C1 segment of cervical spinal cord (tissue), 14 donors: ENCODE measurements at places on chromosomes 4 and X.

DNA sequence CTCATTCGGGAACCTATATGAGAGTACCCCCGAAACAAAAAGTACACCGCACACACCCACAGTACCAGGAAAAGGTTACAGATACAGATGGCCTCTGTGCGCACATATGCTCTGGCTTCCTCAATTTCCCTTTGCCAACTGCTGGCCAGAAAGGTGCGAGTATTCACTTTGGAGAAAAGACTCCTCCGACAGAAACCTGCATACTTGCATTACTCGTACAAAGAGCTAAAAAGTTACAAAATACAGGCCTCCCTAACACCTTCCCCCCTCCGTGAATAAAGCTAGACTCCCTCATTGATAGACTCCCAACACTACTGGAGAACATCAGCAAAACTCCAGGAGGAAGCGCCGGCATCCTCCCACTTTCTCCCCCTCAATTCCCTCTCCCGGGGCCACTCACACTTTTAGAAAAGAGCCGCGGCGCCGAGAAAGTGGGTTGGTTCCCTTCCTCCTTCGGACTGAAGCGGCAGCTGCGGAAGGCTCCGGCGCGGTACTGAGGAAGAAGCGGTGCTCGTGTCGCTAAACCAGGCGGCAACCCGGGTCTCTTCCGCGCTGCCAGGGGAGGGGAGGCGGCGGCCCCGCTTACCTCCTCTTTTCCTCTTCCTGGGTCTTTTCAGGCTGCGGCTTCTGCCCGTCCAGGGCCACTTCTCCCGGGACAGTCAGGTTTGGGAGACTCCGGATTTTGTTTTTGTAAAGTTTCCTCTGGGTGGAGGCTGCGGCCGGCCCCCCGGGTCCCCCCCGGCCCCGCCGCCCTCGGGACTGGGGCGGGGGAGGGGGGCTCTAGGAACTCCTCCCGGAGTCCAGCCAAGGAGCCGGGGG is 1.1 kb downstream of the FBXW7 start:
- no peak for DNase-seq

GRCh38 chr4:127731406-127731805 is 1.2 kb downstream of the SLC25A31 start:
- DNase-seq, result no peak

DNA sequence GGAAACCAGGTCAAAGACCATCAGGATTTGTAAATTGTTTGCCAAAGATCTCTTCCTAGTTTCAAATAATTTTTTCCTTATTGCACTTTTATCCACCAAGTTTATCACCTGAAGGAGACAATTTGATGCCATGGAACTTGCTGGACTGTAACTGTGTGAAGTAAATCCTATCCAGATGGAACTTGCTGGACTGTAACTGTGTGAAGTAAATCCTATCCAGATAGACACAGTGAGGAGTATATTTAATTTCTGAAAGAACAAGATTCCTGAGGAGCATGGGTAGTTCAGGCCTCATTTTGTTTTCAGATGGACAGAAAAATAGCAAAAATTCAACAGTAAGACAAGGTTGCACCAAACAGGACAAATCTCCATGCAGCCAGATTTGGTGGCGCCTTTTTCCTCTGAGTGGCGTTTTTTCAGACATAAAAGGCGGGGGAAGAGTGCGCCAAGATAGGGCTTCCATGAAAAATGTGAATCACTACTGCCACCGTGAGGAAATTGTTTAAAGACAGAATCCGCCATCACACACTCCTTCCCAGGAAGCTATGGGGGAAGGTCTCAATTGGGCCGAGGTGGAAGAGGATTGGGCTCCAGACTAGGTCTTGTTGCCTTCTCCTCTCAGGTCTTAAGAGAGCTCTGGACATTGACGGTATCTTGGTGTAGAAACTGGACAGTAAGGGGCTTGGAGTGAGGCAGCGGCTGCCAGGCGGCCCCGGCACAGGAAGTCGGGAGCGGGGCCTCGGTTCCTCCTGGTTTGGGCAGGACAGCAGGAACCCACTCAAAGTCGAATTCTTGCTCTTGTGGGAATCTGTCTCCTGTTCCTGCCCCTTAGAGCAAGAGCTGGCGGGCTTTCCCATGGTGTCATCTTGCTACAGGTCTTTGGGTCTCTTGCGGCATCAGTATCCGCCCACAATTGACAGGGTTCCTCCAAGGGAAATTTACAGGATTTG is 234.7 kb downstream of the OR13H1 start:
- DNase-seq, result peak; percentile 51

DNA sequence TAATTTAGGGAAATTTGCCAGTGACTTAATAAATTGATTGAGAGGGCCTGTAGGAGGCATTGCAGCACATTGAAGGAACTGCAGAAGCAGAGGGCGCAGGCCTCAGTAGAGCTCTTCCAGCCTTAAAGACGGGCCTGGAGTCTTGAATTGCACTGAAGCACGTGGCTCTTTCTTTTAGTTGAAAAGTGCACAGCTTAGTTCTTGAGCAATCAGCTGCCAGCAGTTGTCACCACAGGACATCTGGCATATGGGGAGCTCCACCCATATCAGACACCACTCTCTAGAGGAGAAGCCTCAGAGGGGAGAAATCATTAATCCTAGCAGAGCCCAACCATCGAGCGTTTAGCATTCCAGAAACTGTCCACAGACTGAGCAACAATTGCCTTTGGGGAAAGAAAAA is 16.0 kb upstream of the FGF16 start:
- DNase-seq, result no peak

DNA sequence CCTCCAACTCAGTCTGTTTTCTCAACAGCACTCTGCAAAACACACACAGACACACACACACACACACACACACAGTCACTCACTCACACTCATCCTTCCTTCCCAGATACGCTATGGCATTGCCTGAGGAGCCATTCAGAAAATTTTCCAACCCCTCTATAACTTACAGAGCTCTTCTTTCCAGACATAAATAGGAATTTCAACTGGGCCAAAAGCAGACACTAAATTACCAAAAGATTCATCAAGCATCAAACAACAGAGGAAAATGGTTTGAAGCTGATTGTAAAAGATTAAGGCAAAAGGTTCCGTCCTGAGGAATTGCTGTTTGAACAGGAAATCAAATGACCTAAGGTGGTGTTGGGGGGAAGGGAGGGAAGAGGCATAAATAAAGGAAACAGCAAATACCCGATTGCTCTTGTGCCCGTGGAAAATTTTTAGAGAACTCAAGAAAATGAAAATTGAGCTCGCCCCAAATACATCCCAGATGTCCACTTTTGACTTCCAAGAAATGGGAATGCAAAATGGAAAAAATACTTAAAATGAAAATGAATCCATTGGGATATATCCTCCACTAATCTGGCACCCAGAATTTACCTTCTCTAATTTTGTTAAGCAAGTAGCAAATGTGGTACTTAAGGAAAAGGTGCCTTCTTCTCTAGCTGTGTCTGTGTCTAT is 183.6 kb downstream of the QDPR start:
- DNase-seq, result no peak

DNA sequence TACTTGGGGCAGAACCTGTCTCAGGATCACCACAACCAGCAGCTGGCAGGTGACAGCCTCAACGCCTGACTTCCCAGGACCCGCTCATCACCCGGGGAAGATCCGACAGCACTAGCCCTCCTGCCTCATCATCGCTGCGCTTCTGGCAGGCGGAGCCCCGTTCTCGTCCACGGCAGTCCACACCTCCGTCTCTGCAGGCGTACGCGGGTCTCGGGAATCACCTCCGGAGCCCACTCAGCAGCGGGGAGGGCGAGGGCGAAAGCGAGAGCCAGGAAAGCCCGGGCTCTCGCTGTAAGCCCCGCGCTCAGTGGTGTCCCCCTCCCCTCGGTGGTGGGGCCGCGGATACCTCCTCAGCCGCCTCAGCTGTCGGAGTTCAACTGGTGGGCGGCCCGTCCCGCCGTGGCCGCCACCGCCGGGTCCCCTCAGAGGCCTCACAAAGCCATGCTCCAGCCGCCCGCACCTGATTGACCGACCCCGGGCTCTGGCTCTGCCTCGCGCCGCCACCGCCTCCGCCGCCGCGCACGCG is 518 bp upstream of the CNKSR2 start:
- no peak for DNase-seq

DNA sequence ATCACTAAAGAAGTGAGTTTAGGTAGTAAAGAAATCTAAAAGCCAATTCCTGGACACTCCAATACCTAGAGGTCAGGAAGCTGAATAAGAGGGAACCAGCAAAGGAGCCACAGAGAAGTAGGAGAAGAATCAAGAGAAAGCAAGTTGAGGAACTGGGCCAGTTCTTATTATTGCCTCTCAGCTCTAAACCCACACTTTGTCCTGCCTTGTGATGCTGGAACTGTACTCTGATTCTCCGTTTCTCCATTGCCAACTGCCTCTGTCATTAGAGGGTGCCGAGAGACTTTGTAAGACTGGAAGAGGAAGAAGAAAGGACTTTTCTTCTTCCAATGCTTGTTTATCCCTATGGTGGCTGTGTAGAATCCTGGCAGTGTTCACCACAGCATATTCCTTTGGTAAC is 38.6 kb downstream of the NSUN7 start:
- no peak for DNase-seq

DNA sequence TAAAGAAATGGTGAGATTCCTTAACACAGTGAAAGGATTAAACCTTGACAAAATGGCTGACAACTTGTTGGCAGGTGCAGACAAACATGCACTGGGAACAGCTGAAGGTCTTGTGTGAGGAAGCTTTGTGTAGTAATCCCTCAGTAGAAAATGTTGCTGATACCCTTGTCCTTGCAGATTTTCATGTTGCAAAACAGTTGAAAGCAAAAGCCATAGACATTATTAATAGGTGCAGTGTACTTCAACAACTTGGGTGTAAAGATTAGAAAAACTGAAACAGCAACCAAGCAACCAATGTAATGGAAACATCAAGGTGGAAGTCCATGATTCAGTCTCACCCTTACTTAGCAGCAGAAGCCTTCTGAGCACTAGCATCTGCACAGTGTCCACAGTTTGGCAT is 29.8 kb downstream of the UGT2B7 start:
- DNase-seq, result no peak

GRCh38 chr4:165909947-165910346 is 36.9 kb downstream of the TLL1 start:
- no peak for DNase-seq

- no peak for DNase-seq
Measured at GRCh38 chr4:9870165-9870790, 88.8 kb downstream of the DRD5 start.

DNA sequence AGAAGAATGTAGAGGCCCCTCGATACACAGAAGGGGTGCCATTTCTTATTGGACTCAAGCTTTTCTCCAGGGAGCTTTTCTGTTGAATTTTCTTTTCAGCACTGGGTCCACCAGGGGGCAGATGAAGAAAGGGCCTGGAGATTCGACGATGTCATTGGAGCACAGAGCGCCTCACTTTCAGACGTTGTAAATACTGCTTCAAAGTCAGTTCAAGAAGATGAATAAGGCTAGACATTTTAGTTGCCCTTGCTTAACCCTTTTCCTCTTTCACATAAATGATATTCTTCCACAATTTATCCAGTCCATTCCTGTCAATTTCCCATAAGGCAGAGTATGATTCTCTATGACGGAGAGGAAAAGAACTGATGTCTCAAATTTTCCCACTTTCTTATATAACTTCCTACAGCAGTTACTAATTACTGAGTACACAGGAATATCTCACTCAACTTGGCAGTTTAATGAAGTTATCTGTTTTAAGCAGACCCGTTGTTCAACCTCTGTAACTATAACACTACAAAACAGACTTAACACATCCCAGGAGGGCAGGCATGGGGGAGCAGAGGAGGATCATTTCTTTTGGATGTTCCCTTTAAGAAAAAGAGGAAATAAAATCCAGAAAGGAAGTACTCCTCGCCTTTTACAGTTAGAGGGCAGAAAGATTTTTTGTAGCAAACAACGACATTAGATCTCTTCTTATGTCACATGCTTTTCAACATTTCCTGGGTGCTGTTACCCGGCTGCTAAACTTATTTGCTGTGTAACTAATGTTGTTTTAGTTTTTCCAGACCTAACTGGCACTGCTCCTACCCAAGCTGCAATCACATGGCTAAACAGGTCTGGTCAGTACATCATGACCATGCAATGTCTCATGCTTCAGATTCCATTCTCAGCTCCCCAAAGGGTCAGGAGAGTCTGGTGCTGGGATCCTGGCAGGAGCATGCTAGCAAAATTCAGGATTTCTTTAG is 12.2 kb upstream of the CENPU start:
- peak; percentile 36 for DNase-seq

- DNase-seq, result no peak
Measured at GRCh38 chr4:26343038-26343398, 22.2 kb downstream of the RBPJ start.
